ENCODE measurements at places on chromosomes 1 and 21.

GRCh38 chr21:30444204-30444603, 4.1 kb downstream of the KRTAP15-1 start:
- no peak for DNase-seq
- no peaks in the 10 kb centered on the region for H3K4me1 ChIP-seq
- H3K36me3 ChIP-seq, result no peaks in the 10 kb centered on the region
- H3K4me3 ChIP-seq, result no peak overlapping the region
- no peaks in the 10 kb centered on the region for H3K27me3 ChIP-seq

DNA sequence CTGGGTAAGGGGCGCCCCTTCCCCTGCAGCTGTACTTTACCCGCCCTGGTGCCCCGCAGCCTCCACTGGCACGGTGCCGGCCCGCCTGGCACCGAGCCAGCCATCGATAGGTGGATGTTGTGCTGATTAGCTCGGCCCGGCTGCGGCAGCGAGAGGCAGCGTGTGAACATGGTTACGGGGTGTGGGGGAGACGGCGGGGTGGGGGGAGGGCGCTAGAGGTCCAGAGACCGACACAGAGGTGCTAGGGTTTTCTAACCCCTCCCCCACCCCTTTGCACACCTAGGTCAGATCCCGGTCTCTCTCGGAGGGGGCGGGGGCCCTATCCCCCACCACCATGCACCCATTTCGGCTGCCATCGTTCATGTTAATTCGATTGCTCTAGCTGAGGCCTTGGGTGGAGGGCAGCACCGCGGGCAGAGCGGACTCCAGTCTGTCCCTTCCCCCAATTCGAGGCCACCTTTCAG, 6.7 kb downstream of the EFNA4 start:
- peaks cover 7% of the 10 kb centered on the region for H3K4me1 ChIP-seq
- H3K27ac ChIP-seq, result no peak overlapping the region

GRCh38 chr1:112544751-112545150, 36.0 kb downstream of the WNT2B start:
- peak overlapping the region; percentile 97 for H3K27ac ChIP-seq
- H3K36me3 ChIP-seq, result peaks cover 10% of the 10 kb centered on the region
- peak; percentile 60 for DNase-seq
- peaks cover 27% of the 10 kb centered on the region for H3K4me1 ChIP-seq
- no peaks in the 10 kb centered on the region for H3K27me3 ChIP-seq
- no peak overlapping the region for H3K4me3 ChIP-seq

GRCh38 chr1:217535601-217536377, 95.1 kb downstream of the GPATCH2 start:
- H3K27ac ChIP-seq, result no peak overlapping the region
- no peak for DNase-seq
- no peak overlapping the region for H3K4me3 ChIP-seq
- H3K27me3 ChIP-seq, result no peaks in the 10 kb centered on the region
- H3K4me1 ChIP-seq, result no peaks in the 10 kb centered on the region

- no peaks in the 10 kb centered on the region for H3K36me3 ChIP-seq
- no peak overlapping the region for H3K27ac ChIP-seq
- no peak overlapping the region for H3K4me3 ChIP-seq
- DNase-seq, result no peak
Observed at GRCh38 chr1:225026701-225027100, 97.2 kb downstream of the DNAH14 start.

- H3K4me3 ChIP-seq, result no peak overlapping the region
- peaks cover 8% of the 10 kb centered on the region for H3K4me1 ChIP-seq
- DNase-seq, result no peak
- no peak overlapping the region for H3K27ac ChIP-seq
- no peaks in the 10 kb centered on the region for H3K36me3 ChIP-seq
Observed at GRCh38 chr1:235060607-235061470, 67.8 kb downstream of the TOMM20 start.

- H3K4me3 ChIP-seq, result no peak overlapping the region
- no peak for DNase-seq
- no peak overlapping the region for H3K27ac ChIP-seq
- no peaks in the 10 kb centered on the region for H3K36me3 ChIP-seq
Observed at GRCh38 chr1:54540582-54541295, 7.3 kb upstream of the ACOT11 start.

DNA sequence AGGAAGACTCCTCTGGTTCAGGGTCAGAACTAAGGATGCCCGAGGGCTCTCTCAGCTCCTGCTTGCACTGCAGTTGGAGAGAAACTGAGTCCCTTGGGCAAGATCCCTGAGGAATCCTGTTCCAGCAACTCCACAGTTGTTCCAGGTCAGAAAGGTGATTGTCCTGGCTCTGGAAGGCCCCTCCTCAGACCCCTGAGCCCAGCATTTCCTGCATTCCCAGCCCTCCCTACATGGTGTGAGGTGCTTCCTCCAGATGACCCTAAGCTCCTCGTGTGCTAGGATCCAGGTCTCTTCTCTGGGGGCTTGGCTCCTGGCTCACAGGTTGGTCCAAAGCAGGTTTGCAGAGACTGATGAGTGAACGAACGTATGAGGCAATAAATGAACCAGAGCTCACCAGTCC, 11.5 kb downstream of the LDLRAD1 start:
- no peaks in the 10 kb centered on the region for H3K36me3 ChIP-seq
- H3K27me3 ChIP-seq, result peaks cover 18% of the 10 kb centered on the region
- no peak overlapping the region for H3K27ac ChIP-seq

GRCh38 chr21:27292229-27292628, 325.3 kb upstream of the ADAMTS5 start:
- H3K27me3 ChIP-seq, result no peaks in the 10 kb centered on the region
- H3K4me1 ChIP-seq, result no peaks in the 10 kb centered on the region
- H3K27ac ChIP-seq, result no peak overlapping the region
- H3K36me3 ChIP-seq, result no peaks in the 10 kb centered on the region

- no peaks in the 10 kb centered on the region for H3K4me1 ChIP-seq
- no peak overlapping the region for H3K27ac ChIP-seq
- no peaks in the 10 kb centered on the region for H3K36me3 ChIP-seq
- no peak overlapping the region for H3K4me3 ChIP-seq
Observed at GRCh38 chr1:226615876-226616275, 67.3 kb downstream of the STUM start.

DNA sequence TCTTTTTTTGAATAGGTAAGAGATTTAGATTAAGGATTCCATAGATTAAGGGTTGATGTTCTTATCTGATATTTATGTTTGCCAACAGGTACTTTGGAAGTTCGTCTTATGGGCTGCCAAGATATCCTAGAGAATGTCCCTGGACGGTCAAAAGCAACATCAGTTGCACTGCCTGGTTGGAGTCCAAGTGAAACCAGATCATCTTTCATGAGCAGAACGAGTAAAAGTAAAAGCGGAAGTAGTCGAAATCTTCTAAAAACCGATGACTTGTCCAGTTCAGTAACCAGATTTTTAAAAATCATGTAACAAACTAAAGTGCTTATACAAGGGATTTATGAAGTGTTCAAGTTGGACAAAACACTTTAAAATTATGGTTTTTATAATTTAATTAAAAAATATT, 100.5 kb downstream of the PKN2 start:
- H3K4me1 ChIP-seq, result no peaks in the 10 kb centered on the region
- no peak for DNase-seq
- H3K36me3 ChIP-seq, result peaks cover 3% of the 10 kb centered on the region
- no peak overlapping the region for H3K4me3 ChIP-seq

GRCh38 chr1:5108740-5109139, 454.3 kb downstream of the AJAP1 start:
- H3K36me3 ChIP-seq, result no peaks in the 10 kb centered on the region
- no peak overlapping the region for H3K4me3 ChIP-seq
- no peak for DNase-seq
- H3K4me1 ChIP-seq, result no peaks in the 10 kb centered on the region
- H3K27me3 ChIP-seq, result no peaks in the 10 kb centered on the region
- no peak overlapping the region for H3K27ac ChIP-seq

- DNase-seq, result no peak
- no peaks in the 10 kb centered on the region for H3K36me3 ChIP-seq
- H3K27me3 ChIP-seq, result no peaks in the 10 kb centered on the region
- H3K4me3 ChIP-seq, result no peak overlapping the region
- no peak overlapping the region for H3K27ac ChIP-seq
Observed at GRCh38 chr1:160761886-160762285, 22.8 kb downstream of the SLAMF7 start.

DNA sequence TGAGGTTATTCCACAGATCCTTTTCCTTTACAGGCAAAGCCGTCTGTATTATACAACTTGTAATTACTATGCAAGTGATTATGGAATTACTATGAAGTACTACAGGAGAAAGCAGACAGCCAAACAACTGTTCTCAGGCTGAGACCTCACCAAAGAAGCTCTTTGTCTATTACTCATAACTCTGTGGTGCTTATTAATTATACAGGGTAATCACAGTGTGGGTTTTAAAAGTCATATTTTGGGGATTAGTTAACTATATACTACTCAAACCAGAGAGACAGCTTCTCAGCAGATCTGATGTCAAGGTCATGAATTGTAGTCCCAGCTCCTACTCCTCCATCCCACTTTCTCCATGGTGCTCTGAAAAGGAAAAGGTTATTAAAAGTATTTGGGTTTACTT, 49.6 kb downstream of the CTTNBP2NL start:
- no peaks in the 10 kb centered on the region for H3K27me3 ChIP-seq
- peak overlapping the region; percentile 92 for H3K27ac ChIP-seq
- H3K4me3 ChIP-seq, result no peak overlapping the region
- DNase-seq, result peak; percentile 53
- peaks cover 23% of the 10 kb centered on the region for H3K4me1 ChIP-seq
- H3K36me3 ChIP-seq, result peaks cover 12% of the 10 kb centered on the region

GRCh38 chr1:229170778-229171505, 100.0 kb upstream of the RAB4A start:
- no peaks in the 10 kb centered on the region for H3K36me3 ChIP-seq
- H3K27me3 ChIP-seq, result no peaks in the 10 kb centered on the region
- no peak for DNase-seq
- no peak overlapping the region for H3K27ac ChIP-seq

DNA sequence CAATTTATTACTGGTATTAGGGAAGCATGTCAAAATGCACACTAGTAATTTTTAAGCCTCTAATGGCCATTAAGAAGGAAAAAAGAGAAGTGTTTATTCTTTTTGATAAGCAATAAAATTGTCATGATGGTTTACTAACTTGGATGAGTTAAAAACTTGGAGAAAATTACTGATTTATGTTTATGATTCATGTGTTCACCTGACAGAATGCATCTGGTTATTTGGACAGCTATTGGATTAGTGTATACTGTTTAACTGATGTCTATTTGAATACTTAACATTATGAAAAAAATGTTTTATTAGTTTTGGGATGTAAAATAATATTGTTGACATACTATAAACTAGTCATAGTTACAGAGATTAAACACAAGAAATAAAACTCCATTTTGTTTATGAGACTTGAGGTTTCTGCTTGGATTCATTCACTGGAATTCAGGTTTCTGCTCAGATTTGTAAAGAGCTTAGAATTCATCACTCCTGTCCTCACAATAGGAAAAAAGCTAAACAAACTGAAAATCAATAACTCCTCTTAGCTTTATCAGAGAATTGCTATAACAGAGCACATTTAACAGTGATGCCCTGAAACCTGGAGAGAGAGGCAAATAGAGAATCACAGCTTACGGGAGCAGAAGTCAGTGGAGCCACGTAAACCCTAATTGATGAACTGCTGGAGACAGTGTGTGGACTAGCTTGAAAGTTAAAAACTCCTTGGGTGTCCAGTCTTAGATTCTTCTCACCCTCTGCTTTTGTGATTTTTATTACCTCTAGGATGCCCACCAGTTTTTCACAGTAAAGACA, 56.7 kb downstream of the RALGPS2 start:
- no peaks in the 10 kb centered on the region for H3K27me3 ChIP-seq
- H3K36me3 ChIP-seq, result peaks cover 2% of the 10 kb centered on the region
- no peak overlapping the region for H3K4me3 ChIP-seq
- no peaks in the 10 kb centered on the region for H3K4me1 ChIP-seq
- H3K27ac ChIP-seq, result no peak overlapping the region

- H3K4me3 ChIP-seq, result no peak overlapping the region
- peaks cover 6% of the 10 kb centered on the region for H3K27me3 ChIP-seq
- H3K27ac ChIP-seq, result no peak overlapping the region
- DNase-seq, result no peak
- H3K4me1 ChIP-seq, result no peaks in the 10 kb centered on the region
Observed at GRCh38 chr1:174954671-174955669, 44.8 kb upstream of the CACYBP start.

DNA sequence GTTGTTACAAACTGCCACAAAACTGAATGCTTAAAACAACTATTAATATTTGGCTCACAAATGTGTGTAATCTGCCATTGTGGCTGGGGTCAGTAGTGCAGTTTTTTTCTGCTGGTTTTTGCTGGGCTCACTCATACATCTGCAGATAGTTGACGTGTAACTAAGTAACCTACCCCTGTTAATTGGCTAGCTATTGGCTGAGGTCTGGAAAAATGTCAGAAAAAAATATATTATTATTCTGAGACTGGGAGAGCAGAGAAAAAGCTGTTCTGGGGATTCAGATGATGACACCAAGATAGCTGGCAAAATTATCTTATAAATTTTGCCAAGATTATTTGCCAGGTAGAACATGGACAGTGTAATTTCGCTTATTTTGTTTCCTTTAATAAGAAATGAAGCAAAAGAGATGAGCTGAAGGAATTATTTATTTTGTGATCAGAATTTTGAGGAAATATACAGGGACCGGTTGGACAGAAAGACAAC, 616.1 kb upstream of the ADAMTS5 start:
- peaks cover 5% of the 10 kb centered on the region for H3K4me1 ChIP-seq
- DNase-seq, result peak; percentile 27
- no peaks in the 10 kb centered on the region for H3K27me3 ChIP-seq
- H3K36me3 ChIP-seq, result no peaks in the 10 kb centered on the region

GRCh38 chr1:16342331-16343062, 9.8 kb downstream of the FBXO42 start:
- no peaks in the 10 kb centered on the region for H3K4me1 ChIP-seq
- H3K27me3 ChIP-seq, result no peaks in the 10 kb centered on the region
- no peak overlapping the region for H3K4me3 ChIP-seq
- H3K27ac ChIP-seq, result no peak overlapping the region
- no peak for DNase-seq
- no peaks in the 10 kb centered on the region for H3K36me3 ChIP-seq

DNA sequence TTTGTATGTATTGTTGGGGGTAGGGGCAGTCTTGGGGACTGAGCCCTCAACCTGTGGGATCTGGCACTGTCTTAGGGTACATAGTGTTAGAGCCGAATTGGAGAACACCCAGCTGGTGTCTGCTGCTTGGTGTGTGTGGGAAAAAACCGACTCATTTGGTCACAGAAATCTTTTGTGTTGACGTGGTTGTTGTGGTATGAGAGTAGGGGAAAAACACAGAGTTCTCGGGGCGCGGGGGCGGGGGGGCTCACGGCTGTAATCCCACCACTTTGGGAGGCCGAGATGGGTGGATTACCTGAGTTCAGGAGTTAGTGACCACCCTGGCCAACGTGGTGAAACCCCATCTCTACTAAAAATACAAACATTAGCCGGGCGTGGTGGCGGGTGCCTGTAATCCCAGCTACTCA, 15.3 kb upstream of the SRSF10 start:
- H3K4me1 ChIP-seq, result no peaks in the 10 kb centered on the region
- no peak for DNase-seq
- H3K4me3 ChIP-seq, result no peak overlapping the region
- no peak overlapping the region for H3K27ac ChIP-seq
- no peaks in the 10 kb centered on the region for H3K27me3 ChIP-seq
- no peaks in the 10 kb centered on the region for H3K36me3 ChIP-seq
